Astrocyte of the cerebellum (primary cell): ENCODE measurements at places on chromosomes 5 and 9.
A peak's percentile ranks its signal among the peaks of the same experiment; 100 is the strongest.

DNA sequence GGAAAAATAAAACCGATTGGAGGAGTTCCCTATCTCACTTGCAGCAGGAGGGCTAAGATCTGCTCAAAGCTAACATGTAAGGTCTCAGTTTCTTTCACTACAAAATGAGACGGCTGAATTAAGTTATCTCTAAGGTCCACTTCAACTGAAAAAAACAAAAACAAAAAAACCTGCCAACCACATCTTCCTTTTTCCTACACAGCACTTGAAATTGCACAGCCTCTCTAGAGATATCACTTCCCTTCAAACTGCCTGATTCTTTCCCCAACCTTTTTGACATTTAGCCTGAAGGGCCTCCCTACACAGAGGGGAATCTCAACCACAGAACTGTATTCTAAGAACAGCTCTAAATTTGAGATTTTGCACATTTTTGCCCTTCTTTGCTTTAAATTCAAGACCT is 227.9 kb upstream of the TARS1 start:
- DNase-seq: no peak

GRCh38 chr9:4933177-4933576 is 51.9 kb upstream of the JAK2 start:
- DNase-seq: no peak

DNA sequence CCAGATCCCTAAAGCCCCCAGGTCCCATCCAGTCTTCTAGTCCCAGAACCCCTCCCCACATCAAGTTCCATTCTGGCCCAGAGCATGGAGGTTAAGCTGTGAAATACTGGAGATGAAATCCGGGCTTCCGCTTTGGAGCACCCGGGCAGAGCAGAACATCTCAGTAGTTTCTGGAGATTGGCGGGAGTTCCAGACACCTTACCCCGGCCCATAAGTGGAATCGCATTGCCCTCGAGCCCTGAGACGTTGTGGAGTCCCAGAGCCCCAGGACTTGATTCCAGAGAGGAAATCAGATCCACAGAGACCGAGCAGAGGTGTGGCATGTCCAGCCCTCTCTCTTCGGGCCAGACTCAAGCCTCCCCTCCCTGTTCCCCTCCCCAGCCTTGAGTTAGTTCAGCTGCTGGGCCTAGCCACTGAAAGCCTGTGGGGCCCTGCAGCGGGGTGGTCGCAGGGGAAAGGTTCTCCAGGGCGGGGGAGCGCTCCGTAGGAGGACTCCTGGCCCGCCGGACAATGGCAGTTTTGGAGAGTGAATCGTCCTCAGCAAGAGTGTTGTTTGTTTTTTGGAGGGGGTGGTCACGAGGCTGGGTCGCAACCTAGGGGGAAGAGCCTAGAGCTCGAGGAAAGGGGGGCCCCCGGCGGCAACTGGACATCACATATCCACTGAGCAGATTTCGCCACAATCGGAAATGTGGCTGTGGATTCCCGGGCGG is 1.0 kb upstream of the PAX5 start:
- no peak for DNase-seq

DNA sequence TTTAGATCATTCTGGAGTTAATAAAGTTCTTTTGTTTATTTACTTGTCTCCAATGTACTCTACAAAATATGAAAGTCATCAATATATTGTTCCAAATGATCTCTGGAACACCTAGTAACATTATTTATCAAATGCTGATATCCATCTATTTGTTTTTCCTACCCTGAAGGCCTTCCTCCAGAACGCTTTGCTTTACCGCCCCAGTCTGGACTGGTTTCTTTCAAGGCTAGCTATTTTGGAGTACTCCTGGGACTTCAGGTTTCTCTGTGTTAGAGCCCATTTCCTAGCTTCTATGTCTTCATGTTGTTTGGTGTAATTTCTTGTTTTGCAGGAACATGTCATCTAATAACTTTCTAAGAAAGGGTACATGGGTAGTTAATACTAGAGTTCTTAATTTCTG is 9.6 kb downstream of the HCN1 start:
- no peak for DNase-seq

DNA sequence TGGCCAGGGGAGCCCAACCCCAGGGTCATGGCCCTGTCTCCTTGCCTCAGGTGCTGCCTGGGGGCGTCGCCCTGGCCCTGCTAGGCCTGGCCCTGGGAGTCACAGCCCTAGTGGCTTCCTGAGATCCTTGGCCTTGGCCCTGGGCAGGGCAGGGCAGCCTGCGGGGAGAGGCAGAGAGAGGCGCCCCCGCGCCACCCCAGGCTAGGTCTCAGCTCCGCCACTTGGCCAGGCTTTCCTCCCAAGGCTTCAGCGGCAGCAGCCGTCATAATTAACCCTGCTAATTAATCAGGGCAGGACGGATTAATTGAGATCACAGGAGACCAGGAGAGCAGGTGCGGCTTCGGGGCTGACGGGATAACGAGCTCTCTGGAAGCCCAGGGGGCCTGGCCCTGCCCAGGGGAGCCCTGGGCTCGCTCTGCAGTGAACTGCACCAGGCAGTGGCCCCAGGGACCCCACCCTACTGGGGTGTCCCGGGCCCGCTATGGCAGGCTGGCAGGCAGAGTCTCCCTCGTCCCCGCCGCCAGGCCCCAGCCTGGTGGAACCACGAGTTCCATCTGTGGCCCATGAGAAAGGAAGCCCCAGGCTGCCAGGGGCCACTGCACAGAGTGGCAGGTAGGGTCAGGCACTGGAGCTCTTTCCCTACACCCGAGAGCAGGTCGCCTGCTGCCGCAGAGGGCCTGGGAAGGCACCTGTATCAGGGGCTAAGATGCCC is 269.6 kb downstream of the PBX3 start:
- DNase-seq: no peak

DNA sequence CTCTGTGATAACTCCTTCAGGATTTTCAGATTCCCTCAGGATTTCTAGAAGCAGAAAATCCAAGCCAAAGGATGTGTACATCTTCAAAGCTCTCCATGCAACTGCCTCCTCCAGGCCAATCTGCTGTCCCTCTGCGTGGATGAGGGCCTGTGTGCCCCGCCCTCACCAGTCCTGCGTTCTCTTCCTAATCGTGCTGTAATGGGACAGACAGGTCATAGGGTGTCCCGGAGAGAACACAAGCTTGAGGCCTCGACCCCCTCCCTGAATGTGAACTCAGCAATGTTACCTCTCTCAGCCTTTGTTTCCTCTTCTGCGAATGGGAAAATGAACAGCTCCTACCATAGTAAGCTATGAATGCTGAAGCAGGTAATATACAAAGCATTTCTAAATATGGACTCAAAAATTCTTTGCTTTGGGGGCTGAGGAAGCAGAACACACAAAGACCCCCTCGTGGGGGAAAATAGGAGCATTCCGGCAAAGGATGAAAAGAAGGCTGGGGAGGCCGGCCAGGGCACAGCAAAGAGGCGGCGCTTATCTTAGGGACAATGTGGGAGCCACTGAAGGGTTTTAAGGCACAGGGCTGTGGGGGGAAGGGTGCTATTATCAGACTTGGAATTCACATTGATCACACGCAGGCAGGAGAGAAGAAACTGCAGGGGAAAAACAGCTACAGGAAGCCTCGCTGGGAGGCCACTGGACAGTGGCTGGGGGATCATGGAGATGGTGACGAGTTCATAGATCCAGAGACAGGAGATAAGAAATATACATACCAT is 57.2 kb upstream of the FBXW11 start:
- no peak for DNase-seq

DNA sequence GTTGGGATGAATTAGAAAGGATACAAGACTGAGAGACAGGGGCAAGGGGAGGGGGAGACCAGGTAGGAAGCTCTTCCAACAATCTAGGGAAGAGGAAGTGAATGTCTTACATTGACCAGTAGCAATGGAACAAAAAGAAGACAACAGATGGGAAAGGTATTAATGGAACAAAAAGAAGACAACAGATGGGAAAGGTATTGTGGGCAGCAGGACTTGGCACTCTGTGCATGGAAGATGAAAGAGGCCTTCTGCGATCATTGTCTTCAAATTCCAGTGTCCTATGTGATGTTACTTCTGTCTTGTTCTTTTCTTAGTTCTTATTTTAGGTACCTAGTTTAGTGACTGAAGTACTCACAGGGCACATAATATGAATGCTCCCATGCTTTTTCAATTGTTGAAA is 161.8 kb downstream of the PALM2AKAP2 start:
- no peak for DNase-seq

DNA sequence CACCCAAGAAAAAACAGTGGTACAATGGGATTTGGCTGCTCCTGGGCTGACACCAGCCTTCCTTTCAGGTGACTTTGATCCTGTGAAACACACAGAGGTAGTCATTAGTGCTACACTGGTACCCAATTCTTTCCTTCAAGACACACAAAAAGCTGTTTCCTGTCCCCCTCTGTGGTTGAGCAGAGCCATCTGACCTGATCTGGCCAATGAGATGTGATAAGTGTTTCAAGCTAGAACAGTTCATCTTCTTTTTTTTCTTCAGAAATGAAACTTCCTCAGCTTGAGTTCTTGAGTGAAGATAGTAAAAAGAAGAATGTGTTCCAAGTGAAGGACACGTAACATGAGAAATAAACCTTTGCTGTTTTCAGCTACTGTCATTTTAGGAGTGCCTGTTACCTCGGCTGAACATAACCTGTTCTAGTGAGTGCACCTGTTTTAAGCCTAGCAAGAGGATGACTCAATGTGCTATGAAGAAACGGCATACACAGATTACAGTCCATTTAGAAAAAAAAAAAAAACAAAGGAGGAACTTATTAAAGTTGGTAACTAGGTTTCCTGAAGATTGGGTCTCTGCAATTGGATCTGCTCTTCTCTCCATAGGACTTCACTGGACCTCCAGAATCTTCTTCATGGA is 287.8 kb downstream of the GAS1 start:
- DNase-seq: no peak

DNA sequence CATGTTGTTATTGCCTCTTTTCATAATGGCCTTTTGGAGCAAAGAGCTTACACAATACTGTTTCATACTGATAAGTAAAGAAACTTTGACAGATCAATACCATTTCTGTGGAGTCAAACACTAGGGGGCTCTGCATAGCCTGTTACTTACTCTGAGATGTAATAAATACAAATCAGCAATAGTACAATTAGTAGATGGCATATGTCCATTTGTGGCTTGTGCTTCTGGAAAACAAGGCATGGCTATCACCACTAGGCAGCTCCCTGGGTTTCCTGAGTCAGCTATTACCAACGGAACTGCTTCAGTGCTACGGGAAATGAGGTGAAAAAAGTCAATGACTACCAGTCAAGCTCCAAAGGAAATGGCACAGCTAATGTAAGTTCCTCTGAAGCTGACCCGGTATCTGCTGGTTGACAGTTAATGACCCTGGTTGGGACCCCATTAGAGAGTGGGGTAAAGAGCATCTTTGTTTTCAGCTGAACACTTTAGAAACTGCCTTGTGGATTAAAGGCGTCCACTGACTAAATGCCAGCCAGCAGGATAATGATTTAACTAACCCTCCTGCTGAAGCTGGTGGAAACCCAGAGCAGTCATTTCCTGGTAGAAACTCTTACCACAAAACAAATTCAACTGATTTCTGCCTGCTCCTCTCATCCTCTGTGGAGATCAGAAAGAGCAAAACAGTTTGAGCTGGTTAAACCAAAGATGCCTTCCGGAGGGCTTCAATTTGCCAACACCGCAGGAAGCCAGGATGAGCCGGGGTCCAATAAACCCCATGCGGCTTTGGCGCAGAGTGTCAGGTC is 69.0 kb upstream of the FAM169A start:
- peak; percentile 49 for DNase-seq
